ENCODE measurements at places on chromosomes 1 and 21.

DNA sequence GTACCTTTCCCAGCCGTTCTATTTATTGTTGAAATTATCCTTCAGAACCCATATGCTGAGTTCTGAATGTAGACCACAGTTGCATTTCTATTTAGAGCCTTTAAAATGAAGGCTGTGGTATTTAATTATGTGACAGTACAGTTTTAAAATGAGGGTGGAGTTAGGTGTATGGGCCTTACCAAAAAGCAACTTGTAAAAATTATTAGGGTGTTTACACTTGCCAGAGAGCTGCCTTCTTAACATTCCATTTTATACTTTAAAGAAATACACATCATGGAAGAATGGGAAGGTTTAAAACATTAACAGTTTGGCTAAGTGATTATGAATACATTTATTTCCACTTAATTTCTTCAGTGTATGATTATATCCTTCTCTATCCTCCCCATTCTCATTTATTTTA lies 75.7 kb downstream of the RASAL2 start:
- DNase-seq: no peak

DNA sequence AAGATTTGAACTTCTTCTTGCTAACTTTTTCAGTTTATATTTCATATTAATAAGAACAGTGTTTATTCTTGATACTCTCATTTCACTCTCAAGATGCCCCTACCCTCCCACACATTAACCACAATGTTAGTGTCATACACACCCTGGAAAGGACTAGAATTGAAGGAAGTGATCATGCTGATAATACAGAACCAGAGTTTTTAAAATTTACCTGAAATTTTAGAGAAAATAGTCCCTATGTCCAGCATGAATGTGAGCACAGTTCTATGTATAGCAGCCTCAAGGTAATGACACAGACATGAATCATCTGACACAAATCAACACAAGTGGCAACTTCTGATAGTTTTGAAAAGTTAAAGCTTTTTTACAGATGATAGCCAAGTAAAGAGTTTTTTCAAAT lies 26.0 kb downstream of the RGS1 start:
- no peak for DNase-seq

DNA sequence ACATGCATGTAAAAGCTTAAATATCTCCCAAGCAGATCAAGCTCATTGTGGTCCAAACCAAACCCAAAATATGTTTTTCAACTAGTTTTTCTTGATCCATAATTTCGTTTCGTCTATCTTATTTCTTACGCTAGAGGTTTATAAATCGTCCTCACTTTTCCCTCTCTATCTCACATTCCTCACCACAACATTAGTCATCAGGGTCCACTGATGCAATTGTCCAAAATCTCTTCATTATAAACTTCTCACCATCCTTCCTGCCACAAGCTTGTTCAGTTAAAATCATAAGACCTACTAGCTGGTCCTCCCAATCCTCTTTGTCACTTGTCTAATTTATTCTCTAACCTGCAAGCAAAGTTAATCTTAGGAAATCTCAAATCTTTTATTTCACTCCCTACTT lies 173.0 kb upstream of the PALMD start:
- no peak for DNase-seq

GRCh38 chr1:50208315-50208714 lies 99.6 kb downstream of the ELAVL4 start:
- no peak for DNase-seq

- no peak for DNase-seq
These were observed 1.9 kb downstream of the BTBD19 start for GRCh38 chr1:44810101-44810761.

GRCh38 chr1:182565537-182565936 lies 23.5 kb downstream of the RNASEL start:
- no peak for DNase-seq

- no peak for DNase-seq
These were observed 62.7 kb downstream of the CAPN2 start for GRCh38 chr1:223775054-223775453.

DNA sequence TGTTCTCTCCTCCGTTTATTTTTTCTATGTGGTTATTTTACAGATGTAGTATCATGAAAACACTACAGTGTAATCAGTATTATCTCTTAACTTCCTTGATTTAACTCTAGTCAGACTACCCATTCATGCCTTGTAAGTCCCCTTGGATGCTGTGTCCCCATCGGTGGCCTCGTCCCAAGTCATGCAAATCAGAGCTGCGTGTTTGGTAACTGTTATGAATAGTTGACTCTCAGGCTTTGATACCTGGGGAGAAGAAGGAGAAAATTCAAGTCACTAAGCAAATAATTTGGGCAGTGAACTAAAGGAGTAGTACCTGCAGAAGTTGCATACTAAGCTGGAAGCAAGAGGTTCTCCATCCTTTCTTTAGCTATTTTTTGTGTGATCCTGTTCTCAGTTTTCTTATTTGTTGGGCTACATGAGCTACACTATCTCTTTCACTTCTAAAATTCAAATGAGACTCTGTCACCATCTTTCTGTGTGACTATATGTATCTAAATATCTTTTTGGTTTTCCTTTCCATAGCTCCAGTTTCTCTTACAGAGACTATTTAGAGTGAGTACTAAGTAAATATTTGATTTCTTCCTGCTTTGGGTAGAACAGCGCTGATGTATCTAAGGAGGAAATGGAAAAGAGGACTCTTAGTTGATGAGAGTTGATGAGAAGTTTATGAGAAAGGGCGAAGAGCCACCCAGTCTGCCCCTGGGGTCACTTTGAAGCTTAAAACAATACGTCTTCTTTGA lies 50.9 kb downstream of the VANGL2 start:
- no peak for DNase-seq

DNA sequence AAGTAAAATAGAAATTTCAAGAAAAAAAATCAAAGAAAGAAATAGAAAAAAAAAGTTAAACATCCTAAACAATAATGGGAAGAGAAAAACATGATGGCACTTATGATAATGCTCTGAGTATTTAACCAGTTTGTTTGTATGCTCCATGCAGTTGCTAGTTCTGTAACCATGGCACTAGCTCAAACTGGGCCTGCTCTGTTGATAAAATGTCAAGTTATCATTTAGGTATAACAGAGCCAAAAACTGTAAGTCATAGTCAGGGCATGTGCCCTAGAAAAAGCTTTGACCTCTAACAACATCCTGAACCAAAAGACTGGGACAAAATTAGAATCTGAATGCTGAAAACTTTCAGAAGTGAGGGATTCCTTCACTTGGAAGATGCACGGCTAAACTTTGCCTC lies 148.9 kb downstream of the KCNT2 start:
- no peak for DNase-seq

- no peak for DNase-seq
These were observed 39.9 kb downstream of the KCNC4 start for GRCh38 chr1:110250008-110250407.

- no peak for DNase-seq
These were observed 96.5 kb upstream of the CAMK1G start for GRCh38 chr1:209486861-209487593.

DNA sequence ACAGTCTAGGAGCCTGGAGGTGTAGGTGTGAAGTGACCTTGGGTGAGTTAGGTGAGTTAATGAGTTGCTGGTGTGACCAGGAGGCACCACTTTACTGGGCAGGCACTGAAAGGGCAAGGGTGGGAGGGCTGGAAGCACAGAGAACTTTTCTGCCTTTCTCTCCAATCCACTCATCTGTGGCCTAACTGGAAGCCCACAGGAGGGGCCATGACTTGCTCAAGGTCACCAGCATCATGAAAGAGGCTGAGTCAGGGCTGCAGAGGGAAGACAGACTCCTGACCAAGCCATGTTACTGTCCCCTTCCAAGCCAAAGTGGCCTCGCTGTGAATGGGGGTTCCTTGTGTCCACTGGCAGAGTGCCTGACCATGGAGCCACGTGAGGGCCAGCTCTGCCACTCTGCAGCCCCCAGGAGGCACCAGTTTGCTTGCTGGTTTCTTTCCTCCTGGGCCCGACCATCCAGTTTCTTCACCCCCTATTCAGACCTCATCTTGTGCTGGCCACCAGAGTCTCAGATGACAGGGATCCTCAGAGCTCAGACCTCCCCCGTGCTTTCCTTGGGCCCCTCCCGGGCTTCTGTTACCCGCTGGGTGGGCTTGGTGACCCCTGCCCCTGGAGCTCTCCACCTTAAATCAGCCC lies 4.3 kb upstream of the BSND start:
- no peak for DNase-seq

DNA sequence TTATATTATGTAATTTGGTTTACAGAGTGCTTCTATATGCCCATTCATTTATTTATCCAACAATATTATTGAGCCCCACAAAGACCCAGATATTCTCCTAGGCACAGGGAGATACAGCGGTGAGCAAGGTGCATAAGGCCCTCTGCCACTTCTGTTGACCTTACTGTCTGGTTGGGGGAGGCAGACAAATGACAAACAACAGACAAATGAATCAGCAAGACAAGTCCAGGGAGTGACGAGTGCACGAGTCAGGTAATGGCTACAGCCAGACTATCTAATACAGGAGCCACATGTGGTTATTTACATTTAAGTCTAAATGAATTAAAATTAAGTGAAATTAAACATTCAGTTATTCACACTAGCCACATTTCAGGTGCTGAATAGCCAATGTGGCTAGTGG lies 22.0 kb upstream of the BCAR3 start:
- DNase-seq: no peak

DNA sequence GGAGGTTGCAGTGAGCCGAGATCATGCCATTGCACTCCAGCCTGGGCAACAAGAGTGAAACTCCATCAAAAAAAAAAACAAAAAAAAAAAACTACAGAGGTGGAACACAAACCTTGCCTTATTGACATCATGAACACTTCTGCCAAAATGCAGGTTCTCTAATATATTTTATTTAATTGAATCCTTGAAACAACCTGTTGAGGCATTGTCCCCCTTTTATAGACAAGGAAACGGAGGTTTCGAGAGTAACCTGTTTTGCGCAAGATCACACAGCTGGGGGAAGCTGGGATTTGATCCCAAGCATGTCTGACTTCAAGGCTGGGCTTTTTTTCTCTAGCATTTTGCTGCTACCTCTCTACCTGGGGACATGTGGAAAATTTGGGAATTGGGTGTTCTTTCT lies 2.8 kb downstream of the SZRD1 start:
- DNase-seq: no peak

DNA sequence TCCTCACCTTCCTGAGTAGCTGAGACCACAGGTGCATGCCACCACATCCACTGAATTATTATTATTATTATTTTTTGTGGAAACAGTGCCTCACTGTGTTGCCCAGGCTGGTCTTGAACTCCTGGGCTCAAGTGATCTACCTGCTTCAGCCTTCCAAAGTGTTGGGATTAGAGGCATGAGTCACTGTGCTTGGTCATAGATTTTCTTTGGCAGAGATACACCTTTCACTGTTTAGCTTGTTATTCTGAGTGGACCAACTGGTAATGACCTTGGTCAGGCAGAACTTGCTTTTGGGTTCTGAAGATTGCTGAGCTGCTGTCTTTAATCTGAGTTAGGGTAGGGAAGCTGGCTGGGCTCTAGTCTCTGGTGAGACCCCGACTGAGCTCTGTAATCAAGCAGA lies 66.8 kb downstream of the DNAH14 start:
- DNase-seq: no peak

DNA sequence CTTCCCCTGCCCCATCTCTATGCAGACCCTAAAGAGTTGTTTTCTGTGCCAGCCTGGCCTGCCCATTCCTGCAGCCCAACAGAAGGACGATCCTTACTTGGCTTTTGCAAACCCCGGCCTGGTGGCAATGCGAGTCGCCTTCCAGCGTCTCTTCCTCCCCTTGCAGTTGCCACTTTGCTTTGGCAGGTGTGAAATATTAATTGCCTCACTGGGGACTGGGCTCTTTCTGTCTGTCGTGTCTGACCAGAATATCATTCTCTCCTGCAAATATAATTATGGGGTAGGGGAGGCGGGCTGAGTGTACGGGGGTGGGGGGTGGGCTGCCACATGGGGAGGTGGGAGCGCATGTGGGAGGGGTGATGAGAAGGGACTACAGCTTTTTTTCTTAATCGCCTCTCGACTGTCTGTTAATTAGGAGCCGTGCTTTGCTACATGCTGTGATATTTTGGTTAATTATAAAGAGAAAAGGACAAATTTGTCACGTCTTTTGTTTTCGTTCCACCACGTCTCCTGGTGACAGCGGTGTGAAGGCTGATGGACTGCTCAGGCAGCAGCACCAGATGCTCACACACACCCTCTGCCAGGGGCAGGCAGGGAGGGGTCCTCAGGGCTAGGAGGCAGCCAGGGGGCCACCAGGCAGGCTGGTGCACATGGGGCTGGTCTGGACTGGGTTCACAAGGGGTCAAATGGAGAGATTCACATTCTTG lies 80.1 kb upstream of the CD34 start:
- no peak for DNase-seq

GRCh38 chr1:76239470-76239918 lies 164.9 kb downstream of the ST6GALNAC3 start:
- no peak for DNase-seq

GRCh38 chr21:24280596-24280995 lies 1326.7 kb downstream of the MRPL39 start:
- no peak for DNase-seq

DNA sequence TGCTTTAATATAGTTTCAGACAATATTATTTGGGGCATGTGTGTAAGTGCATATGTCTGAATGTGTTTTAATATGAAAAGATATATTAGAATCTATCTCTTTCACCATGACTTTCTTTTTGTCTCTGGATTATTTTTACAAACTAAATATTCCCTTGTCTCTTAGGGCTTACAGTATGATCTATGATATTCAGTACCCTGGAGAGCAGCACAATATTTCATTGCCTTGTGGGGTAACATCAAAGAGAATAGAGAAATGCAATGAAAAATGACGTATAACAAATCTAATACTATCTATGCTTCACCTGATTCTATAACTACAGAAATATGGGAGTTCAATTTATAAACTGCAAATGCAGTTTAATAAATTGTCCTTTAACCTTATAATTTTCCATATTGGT lies 2084.5 kb downstream of the MRPL39 start:
- no peak for DNase-seq

GRCh38 chr1:25573591-25573930 lies 30.2 kb downstream of the LDLRAP1 start:
- no peak for DNase-seq

DNA sequence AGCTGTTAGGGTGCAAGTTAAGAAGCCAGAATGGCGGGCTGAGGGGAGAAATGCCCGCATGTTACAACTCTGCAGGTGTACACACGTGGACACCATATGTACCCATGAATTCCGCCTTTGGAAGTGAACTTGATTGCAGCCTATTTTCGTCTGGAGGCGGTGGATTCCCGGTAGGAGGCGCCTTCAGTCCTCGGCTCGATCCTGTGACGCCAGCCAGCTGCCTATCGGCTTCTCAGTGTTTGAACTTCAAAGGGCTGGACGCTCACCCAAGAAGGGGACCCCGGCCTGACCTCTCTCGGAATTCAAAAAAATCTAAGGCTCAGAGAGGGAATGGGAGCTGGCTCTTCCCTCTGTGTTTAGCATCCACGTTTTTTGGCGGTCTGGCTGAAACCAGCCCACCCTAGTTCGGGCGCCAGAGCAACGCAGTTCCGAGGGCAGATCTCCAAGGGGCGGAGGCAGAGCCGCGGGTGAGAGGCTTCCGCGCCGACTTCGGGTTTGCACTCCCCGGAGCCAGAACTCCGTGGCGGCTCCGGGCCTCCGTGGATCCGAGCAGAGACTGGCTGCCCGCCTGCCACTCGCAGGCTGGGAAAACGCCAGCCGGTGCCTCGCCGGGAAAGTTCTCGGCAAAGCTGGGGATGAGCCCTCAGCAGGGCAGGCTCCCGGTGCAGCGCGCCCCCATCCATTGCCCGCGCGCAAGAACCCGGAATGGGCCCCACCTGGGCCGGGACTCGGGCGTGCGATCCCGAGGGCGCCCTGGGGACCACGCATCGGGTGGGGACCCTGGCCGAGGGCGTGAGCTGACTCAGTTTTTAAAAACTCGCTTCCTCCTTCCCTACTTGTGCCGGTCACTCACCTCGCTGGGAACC lies 996 bp upstream of the TMEM51 start:
- DNase-seq: peak; percentile 63

All from progenitor cell of endocrine pancreas (in vitro differentiated cells).